ENCODE measurements at places on chromosomes 6 and 20.

GRCh38 chr6:135434991-135435390 lies 62.5 kb downstream of the AHI1 start:
- DNase-seq: no peak

DNA sequence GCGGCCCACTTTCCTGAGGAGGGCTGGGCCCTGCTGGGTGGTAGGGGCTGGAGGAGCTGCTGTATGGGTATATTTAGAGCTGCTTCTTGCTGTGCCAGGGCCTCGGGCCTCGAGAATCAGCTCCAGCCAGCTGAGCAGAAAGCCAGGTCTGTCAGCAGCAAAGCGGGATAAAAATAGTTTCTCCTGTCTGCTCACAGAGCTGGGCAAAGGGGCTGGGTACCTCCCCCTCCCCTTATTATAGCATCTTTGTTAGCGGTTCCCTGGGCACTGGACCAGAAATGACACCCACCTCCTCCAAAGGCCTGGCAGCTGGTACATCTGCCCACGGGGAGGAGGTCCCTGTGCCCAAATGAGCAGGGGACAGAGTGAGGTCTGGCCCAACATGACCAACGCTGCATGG lies 6.0 kb downstream of the SCRT2 start:
- no peak for DNase-seq

DNA sequence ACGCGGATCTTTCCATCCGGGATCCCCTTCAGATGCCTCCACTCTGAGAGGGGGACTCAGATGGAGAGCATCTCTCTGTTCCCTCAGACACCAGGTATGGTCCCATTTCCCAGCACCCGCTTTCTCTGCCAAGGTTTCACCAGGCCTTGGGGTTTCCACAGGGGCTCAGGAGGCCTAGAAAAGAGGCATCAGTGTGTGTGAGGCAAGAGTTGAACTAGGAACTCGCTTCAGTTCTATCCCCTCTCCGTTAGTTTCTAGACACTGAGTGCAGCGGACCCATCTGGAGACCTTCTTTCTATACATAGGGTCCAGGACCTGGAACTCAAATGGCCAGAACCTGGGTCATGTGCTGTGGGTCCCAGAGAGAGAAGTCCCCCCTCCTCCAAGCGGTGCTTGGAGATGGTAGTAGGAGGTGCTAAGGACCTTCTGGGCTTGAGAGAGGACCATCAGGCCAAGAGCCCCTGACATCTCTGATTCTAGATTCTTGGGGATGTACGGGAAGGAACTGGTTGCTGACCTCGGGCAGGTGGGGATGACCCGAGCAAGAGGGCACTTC lies 2.1 kb downstream of the SLC12A5 start:
- no peak for DNase-seq

DNA sequence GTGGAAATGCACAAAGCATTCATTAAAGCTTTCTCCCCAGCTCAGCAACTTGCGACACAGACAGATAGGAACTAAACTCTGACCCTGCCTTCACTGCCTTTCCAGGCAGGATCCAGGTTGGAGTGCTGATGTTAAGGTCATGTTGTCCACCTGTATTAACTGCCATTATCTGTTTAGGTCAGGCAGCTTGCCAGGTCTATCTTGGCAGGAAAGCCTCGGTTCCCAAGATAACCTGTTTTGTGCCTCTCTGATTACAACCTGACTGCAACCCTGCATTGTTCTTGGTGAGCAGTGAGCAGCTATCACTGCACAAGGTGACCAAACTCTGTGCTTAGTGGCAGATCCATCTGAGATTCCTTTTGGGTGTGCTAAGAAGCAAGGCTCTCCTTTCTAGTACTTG lies 23.2 kb upstream of the ELOVL2 start:
- DNase-seq: no peak

DNA sequence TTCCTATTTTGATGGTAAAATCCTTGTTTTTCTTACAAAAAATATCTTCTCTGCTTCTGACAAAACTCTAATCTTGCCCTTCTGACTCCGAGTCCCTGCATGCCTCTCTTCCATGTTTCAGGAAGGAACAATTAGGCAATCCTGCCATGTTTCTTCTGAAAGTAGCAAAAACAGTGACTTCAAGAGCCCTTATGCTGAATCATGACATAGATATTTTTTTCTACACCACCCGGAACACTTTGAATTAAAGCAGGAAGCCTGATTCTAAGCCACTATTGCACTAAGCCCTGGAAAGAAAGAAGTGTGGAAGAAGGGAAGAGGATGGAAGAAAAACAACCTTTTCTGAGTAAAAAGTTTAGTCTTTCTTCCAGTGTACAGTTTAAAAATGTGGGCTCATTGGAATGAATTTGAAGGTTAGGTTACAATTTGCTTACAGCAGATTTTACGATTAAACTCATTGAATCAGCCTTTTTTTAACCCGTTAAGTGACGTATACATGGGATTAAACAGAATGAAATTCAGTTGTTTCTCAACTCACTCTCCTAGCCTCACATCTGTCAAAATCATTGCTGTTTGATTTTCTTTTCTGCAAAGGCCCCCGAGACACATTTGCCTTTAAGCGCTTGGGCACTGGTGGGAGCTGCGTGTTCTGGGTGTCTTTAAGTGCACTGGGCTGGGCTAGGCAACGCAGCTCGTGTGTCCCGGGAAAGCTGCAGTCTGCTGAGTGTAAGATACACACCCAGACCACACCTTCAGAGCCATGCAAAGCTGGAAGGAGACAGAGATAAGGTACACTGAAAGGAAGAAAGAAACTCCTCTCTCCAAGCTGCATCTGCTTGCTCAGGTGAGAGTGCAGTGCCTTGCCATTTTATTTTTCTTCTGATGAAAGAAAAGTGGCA lies 159.4 kb upstream of the CITED2 start:
- peak; percentile 89 for DNase-seq

DNA sequence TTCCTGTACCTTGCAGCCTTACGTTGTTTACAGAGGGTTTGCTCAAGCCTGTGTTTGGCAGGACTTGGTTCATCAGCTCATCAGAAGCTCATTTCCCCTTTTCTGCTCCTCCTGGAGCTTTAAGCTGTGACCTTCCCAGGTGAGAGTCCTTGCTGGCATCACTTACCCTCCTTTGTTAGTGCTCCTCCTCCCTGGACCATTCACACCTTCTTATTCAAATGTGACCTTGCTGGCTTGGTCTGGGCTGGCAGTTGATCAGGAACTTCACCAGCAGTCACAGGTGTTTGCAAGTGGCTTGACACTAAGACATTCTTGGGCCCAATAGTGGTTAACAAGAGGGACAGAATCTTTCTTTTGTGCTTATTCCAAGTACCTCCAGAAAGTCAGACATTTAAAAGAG lies 148.8 kb downstream of the C6orf58 start:
- DNase-seq: no peak

DNA sequence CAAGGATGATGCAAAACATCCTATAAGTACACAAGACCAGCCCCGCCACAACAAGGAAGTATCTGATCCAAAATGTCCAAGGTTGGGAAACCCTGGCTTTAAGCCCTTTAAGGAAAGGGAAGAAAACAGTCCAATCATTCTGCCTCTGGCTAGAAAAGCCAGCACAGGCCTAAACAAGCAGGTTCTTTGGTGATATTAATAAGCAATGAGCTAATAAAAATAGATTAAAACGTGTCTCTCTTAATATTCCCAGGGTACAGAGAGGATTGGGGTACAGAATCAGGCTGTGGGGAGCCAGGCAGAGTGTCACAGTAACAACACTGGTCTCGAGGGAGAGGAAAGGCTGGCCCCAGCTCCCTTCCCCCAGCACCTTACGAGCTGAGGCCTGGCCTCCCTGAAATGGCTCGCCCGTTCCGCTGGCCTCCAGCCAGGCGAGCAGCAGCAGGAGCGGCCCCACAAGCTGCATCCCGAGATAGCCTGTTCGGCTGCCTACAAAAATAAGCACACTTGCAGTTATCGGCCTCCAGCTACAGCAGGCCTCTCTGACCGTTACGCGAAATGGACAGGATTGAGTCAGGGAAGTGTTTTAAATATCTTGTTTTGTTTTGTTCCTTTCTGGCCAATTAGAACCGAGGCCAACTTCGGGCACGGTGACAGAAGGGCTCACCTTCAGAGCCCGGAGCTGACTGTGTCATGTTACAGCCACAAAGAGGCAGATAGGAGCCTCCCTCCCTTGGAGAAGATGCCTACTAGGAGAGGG lies 4.0 kb upstream of the ZMYND8 start:
- DNase-seq: peak; percentile 74

GRCh38 chr6:159680104-159680503 lies 12.9 kb downstream of the SOD2 start:
- no peak for DNase-seq

DNA sequence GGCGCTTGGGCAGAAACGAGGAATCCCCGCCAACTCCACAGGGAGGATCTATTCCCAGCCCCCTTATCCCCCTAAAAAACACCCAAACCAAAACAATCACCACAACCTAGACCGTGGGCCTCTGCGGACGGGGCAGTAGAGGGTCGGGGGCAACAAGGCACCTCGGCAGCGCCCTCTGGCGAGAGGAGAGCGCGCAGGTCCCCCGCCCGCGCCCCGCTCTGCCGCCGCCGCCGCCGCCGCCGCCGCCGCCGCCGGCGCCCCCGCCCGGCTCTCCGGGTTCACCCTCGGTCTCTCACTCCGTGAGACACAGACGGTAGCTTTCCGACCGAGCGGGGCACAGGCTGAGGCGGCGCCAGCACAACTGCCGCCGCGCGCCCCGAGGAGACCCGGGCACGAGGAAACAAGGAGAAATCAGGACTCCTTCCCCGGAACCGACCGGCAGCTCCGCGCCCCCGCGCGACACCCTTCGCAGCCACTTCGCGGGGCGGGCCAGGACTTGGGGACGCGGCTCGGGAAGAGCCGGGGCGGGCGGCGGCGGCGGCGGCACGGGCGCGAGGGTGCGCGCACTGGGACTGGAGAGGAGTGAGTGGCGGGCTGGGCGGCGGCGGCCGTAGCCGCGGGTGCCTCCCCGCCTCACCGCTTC lies at the start of gene SLC35F1:
SLC35F1 (plus strand) TSS at position 307 of the 643 bp plus-strand sequence.
- DNase-seq: peak; percentile 5

DNA sequence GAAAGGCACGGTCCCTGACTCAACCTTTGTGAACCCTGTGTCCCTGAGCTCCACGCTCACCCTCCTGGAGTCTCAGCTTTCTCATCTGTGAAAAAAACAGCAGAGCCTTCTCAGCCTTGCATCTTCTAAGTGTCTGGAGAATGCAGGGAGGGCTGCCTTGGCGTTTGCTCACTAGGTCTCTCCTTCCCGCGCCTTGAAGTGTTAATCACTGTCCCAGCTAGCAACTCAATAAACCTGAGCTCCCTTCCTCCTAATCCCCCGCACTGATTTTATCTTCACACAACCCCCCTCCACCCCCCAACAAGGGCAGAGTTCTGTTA lies 34.9 kb upstream of the FOXC1 start:
- DNase-seq: no peak

DNA sequence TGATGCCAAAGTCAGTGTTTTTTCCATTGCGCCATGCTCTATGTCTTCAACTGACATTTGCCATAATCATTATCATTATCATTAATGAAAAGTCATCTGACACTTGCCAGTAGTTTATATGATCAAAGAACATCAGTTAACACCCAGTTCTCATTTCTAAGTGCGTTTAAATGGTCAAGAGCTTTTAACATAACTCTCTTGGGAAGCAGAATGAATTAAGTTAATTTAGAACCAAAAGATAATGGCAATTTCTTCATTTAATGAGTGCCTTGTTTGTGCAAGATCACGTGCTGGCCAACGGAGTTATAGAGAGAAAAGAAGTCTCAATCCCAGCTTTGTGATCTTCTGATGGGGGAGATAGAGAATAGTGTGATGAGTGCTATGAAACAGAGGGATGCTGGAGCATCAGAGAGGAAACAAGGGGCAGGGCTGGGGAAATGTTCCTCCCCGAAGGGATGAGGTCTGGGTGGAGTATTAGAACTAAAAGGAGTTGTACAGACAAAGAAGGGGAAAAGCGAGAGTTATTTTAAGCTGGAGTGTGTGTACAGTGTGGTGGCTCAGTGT lies 20.3 kb downstream of the ANKS1A start:
- no peak for DNase-seq

DNA sequence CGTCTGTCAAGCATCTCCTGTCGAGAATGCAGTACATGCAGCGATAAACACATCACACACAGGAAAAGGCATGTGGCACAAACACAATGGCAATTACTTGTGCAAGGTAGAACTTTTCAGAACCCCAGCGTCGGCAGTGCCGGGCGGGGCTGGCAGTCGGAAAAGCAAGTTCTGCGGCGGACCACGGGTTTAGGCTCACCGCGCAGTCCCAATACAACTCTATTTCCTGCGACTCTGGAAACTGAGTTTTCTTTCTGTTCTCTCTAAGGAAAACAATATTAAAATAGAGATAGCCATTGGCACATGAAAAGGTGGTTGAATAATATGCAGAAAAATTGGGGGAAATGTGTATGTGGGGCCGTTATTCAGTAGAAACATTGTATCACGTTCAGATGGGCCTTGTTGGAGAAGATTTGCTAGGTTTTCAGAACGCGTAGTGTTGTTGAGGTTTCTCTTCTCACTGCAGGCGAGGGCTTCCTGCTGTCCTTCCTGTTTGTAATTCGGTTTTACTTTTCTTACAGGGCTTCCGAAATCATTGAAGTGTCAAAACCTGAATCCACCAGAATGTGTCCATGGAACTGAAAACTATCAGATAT lies 369.5 kb downstream of the THBS2 start:
- DNase-seq: no peak

DNA sequence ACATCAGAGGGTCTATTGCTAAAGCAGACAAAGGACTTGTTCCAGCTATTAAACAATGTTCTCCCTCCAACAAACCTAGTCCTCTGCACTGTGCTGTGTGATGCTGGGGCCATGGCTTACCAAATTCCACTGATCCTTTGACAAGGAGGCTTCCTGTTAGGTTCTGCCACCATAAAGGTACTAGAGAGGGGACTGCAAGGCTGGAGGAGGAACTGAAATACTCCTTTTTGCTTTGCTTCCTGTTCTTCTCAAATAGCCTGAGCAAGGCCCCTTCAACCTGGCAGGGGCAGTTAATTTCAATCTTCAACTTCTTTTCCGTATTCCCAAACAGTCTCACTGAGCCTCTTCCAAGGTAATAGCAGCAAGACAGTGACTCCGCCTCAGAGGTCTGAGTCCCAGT lies 286.4 kb upstream of the IRAK1BP1 start:
- no peak for DNase-seq

DNA sequence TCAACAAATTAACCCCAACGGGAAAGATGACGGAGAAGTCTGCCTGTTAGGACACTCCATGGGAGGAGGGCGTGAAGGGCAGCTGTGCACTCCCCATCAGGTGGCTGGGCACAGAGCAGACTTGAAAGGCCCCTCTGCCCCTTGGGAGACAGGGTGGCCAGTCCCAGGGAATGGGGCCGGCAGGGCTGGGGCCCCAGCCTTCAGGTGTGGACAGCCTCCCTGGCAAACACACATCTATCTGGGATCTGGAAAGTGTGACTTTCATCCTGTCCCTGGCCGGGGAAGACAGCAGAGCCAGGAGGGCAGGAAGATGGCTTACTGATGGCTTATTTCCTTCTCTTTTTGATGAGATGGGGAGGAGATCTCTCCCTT lies 4.5 kb upstream of the FRMD1 start:
- no peak for DNase-seq
